Activated naive CD4-positive, alpha-beta T cell treated with anti-CD3 and anti-CD28 coated beads, Interleukin-2, amount 50 U/mL, for 16 hours (primary cell): ENCODE measurements at places on chromosomes 5 and 9.

GRCh38 chr9:136686534-136686793, 793 bp downstream of the AGPAT2 start:
- DNase-seq, result no peak

DNA sequence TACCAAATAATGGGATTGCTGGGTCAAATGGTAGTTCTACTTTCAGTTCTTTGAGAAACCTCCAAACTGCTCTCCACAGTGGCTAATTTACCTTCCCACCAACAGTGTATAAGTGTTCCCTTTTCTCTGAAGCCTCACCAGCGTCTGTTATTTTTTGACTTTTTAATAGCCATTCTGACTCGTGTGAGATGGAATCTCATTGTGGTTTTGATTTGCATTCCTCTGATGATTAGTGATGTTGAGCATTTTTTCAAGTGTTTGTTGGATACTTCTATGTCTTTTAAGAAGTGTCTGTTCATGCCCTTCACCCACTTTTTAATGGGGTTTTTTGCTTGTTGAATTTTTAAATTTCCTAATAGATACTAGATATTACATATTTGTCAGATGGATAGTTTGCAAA, 28.4 kb upstream of the SUSD1 start:
- DNase-seq, result no peak

- no peak for DNase-seq
Measured at GRCh38 chr9:90987566-90987965, 185.9 kb downstream of the SYK start.

- no peak for DNase-seq
Measured at GRCh38 chr5:156913719-156914370, 49.2 kb downstream of the TIMD4 start.

DNA sequence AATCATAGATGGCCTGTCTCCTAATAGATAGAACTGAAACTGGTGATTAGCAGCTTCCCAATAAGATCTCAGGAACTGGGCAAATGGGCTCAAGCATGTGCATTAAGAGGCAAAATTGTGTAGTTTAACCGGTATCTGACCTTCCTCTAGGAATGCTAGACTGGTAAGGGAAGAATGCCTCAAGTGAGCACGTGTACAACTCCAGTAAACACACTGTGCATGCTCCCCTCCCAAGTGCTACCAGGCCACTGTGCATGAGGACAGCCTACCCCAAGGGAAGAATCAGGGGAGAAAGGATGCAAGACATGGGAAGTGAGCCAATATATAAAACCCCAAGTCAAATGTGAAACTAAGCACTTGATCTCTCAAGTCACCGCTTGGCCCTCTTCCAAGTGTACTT, 1157.4 kb upstream of the CDH18 start:
- DNase-seq, result no peak

DNA sequence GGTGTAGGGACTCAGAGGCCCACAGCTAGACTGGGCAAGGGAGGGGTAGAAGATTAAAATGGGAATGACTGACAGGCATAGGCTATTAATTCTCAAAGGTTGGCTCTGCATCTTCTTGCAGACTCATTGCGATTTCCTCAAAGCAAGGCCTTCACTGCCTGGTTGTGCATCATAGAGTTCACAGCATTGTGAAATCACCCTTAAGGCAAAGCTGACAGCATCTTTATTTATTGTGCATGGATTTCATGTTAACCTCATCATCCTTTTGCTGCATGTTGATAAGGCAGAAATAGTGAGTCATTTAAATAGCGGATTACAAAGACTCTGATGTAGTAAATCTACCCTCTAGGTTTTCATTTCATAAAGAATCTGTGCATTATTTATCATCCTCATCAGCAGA, 13.6 kb upstream of the PALM2AKAP2 start:
- DNase-seq, result no peak

- no peak for DNase-seq
Measured at GRCh38 chr5:174533751-174534241, 190.6 kb upstream of the MSX2 start.

DNA sequence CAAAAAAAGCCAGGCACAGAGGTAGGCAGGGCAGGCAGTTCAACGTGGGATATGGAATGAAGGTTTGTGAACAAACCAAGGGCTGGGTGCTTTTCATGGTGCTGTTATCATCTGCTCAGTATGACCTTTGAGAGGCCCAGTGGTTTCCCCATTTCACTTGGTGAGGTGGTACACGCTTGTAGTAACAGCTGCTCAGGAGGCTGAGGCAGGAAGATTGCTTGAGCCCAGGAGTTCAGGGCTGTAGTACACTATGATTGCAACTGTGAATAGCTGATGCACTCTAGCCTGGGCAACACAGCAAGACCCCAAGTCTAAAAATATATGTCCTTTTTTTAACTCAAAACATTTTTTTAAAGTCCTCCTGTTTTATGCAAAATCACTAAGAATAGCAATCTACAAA, 174.8 kb downstream of the ENC1 start:
- DNase-seq, result no peak

DNA sequence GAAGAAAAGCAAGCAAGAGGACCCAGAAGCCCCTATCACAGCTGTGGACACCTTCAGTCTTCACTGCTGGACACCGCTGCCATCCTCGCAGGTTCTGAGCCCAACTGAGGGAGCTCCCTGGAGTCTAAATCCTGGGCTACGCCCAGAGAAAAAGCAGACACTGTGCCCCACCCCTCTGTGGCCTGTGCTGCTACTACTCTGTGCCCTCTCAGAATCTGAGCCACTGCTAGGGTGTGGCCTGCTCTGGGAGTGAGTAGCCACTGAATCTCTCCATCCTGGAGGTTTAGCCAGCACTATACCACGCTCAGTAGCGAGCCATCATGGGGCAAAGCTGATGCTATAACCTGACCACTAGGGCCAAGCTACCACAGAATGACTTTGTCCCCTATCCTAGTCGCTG, 338.2 kb downstream of the NPR3 start:
- no peak for DNase-seq

- DNase-seq, result no peak
Measured at GRCh38 chr9:133560944-133561343, 26.4 kb downstream of the ADAMTSL2 start.

- DNase-seq, result no peak
Measured at GRCh38 chr5:101878190-101878589, 417.9 kb downstream of the SLCO4C1 start.

DNA sequence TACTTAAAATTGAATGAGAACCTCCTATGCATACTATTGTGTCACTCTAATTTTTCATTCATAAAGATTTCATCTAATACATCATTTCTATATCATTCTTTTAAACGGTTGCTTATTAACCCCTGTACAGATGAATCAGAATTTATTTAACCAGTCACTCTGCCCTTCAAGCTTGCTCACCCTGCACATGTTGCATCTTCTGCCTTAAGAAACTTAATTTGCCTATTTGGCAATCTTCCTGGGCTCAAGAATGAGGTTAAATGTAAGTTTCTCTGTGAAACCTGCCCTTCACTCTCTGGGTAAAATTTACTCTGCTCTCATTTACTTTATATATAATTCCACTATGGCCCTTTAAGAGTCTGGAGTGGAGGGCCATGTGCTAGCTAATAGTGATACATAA, 434.7 kb upstream of the ZNF608 start:
- no peak for DNase-seq

- DNase-seq, result no peak
Measured at GRCh38 chr5:42593591-42593990, 163.0 kb upstream of the CCDC152 start.

- no peak for DNase-seq
Measured at GRCh38 chr5:123001808-123002207, 34.7 kb downstream of the PPIC start.

- DNase-seq, result no peak
Measured at GRCh38 chr9:75184471-75184870, 96.2 kb downstream of the OSTF1 start.

DNA sequence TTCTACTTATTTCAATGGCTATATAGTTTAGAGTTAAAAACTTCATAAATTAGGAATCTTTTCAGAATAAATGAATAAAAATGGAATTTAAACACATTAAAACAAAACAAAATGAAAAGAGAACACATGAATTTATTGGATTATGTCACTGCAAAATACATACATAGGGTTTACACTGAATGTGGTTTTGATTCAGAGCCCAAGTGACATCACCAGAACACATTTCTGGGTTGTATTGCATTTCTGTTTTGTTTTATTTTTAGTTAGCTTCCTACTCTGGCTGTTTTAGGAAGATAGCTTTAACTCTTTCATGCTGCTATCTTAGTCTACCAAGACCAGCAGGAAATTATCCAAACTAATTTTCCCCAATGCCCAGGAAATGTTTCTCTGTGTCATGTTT, 1935.0 kb downstream of the EFNA5 start:
- DNase-seq, result no peak

DNA sequence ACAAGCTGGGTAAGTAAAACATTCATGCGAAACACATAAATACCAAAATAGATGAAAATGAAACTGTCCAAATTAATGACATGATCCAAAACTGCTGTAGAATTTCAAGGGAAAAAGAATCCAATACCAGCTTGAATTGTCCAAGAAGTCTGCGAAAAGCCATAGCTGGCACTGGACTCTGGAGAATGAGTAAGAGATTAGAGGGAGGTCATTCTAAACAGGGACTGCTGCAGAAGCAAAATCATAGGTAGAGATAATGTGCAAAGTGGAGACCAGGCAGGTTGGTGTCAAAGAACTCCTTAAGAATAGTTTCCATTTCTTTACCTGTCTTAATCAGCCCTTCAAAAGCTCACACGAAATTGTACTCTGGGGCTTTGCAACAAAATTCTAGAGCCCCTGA, 162.5 kb downstream of the NFIB start:
- DNase-seq, result no peak

- peak; percentile 88 for DNase-seq
Measured at GRCh38 chr9:125261501-125262293, at the start of gene GAPVD1. GAPVD1 (plus strand) TSS chr9:125261826; CDS start chr9:125298922, 37,096 bp downstream.

- no peak for DNase-seq
Measured at GRCh38 chr5:122982376-122982775, 54.1 kb downstream of the PPIC start.

DNA sequence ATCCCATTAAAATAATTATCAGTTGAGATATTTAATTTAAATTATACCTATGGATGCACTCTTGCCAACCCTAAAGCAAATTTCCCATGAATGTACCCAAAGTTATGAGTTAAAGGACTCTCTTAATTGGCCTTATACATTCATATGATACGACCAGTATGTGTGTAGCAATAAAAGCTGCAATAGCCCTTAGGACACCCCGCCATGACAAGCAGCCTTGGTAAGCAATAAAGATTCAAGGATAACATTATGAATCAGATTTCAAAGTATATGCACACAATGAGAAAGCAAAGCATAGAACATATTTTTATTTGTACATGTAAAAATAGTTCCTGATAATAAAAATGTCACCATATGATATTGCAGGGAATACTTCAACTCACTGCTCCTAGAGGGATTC, 1699.3 kb upstream of the CDH9 start:
- no peak for DNase-seq

DNA sequence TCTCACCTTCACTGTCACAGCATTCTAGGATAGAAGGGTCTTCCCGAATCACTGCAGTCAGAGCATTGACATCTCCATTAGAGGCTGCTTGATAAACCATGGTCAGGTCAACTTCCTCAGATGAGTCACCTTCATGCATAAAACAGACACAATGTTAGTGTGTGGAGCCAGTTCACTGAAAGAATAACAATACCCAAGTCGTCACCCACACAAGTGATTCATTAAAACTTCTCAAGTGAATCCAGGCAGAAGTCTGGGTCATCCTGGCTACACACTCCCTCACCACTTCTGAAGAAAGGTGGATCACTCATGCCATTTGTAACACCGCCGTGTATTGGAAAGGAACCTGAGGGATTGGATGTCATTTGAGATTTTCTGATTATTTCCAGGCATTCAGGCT, 49.6 kb downstream of the ANKRD55 start:
- no peak for DNase-seq

DNA sequence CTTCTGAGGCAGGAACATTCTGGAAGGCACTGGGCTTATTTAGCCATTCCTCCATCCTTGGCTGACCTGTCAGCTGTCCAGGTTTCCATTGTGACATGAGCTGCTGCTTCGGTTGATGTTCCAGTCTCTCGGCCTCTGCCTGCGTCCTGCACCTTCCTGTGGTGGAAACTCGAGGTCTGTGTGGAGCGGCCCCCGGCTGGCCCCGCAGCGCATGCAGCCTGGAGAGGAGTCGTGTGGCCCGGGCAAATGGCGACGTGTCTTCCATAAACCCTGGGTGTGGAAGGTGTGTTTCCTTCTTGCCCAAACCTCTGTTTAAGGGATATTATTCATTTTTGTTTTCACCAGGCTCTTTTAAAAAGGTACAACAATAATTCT, 36.5 kb upstream of the SLC9A3 start:
- DNase-seq, result no peak

GRCh38 chr5:73314395-73315257, 134.0 kb downstream of the FOXD1 start:
- DNase-seq, result no peak

- no peak for DNase-seq
Measured at GRCh38 chr5:78903353-78903752, 81.8 kb downstream of the ARSB start.

DNA sequence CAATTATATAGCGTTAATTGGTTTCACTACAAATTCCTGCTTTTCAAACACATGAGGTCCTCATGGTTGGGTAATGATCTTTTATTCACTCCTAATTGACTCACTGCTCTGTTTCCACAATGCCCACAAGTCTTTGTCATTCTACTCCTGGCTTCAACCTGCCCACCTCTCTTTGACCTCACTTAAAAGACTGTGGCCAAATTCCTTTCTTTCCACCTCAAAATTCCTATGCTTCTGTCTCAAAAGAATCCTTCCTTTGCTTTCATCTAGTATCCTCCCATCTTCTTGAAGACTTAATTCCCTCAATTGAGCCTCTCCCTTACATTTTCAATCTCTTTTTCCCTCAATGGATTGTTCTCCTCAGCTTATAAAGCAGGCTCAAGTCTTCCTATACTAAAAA, 4.9 kb downstream of the APBA1 start:
- DNase-seq, result no peak

- no peak for DNase-seq
Measured at GRCh38 chr9:81234924-81235610, 454.3 kb downstream of the TLE1 start.

- no peak for DNase-seq
Measured at GRCh38 chr5:131774652-131775367, 22.0 kb downstream of the FNIP1 start.

- DNase-seq, result no peak
Measured at GRCh38 chr9:121048175-121048574, 1.9 kb downstream of the C5 start.

GRCh38 chr9:94719878-94720277, 6.6 kb upstream of the AOPEP start:
- DNase-seq, result no peak

GRCh38 chr9:135752281-135753204, 50.6 kb downstream of the KCNT1 start:
- DNase-seq, result no peak

DNA sequence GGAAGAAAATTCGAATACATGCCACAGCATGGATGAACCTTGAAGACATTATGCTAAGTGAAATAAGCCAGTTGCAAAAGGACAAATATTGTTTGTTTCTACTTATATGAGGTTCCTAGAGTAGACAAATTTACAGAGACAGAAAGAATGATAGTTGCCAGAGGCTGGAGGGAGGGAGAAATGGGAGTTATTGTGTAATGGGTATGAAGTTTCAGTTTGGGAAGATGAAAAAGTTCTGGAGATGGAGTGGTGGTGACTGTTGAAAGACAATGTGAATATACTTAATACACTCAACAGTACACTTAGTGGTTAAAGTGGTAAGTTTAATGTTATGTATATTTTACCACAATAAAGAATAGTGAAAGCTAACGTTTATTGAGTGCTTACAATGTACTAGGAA, 99.6 kb upstream of the SLC44A1 start:
- no peak for DNase-seq

- no peak for DNase-seq
Measured at GRCh38 chr9:125438506-125439433, 177.1 kb downstream of the GAPVD1 start.

- no peak for DNase-seq
Measured at GRCh38 chr9:110142253-110142652, 65.7 kb downstream of the C9orf152 start.
